ENCODE measurements at places on chromosomes 16 and 17.

DNA sequence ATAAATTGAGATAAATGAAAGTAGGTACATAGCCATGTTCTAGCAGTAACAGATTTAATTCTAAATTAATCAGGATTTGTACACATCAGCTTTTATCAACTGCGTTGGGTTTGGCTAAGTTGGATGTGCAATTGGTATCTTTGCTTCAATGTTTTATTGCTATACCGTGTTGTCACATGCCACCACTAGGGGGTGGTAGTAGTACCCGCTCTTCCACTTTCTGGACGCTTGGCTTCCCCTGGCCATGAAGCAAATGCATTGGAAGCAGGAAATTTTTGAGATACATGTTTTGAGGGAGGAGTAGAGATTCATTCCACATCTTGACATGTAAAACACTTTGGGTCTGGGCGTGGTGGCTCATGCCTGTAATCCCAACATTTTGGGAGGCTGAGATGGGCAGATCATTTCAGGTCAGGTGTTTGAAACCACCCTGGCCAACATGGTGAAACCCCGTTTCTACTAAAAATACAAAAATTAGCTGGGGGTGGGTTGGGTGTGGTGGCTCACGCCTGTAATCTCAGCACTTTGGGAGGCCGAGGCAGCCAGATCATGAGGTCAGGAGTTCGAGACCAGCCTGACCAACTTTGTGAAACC lies 58.6 kb downstream of the EMP2 start:
- DNase-seq = no peak

DNA sequence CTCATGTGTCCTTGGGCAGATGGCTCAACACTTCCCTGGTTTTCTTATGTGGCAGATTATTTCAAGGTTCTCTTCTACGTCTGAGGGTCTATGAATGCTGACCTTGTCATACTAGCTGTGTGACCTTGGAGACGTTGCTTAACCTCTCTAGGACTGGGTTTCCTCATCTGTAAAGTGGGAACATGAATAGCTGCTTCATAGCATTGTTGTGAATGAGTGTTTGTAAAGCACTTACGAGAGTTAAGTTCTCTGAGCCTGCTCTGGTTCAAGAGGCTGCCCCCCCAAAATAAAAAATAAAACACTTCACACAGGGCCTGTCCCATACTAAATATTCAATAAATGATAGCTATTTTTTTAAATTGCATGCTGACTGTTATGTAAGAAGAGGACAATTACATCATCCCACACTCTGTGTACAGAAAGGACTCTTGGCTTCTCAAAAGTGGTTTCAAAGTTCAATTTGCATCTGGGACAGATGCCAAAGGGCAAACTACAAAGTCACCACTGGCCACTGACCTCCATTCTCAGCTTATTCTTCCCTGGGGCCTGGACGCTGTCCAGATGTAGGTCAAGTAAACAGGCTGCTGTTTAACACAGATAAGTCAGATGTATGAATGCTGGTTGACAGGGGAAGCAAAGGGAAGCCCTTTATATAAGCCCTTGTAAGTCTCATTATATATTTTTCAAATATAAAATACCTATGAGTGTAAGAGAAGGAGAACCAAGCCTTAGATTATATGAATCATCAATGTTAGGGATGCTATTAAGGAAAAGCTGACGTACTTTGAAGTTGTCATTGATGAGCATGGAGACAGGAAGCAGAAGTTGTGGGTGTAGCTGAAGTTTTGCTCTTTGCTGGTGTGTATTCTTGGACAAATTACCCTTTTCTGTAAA lies 15.4 kb upstream of the NDEL1 start:
- DNase-seq = no peak

- DNase-seq = no peak
Observed at GRCh38 chr17:11023639-11024479, 186.0 kb upstream of the PIRT start.

GRCh38 chr17:33053676-33054075 lies 62.0 kb downstream of the SPACA3 start:
- no peak for DNase-seq

- DNase-seq = no peak
Observed at GRCh38 chr16:53456625-53457024, 22.4 kb downstream of the RBL2 start.

GRCh38 chr16:66706506-66706880 lies 9.9 kb upstream of the CMTM4 start:
- DNase-seq = no peak

- no peak for DNase-seq
Observed at GRCh38 chr17:8662076-8662831, 31.7 kb upstream of the MYH10 start.

- DNase-seq = no peak
Observed at GRCh38 chr17:31491376-31492131, 100.1 kb downstream of the RAB11FIP4 start.

DNA sequence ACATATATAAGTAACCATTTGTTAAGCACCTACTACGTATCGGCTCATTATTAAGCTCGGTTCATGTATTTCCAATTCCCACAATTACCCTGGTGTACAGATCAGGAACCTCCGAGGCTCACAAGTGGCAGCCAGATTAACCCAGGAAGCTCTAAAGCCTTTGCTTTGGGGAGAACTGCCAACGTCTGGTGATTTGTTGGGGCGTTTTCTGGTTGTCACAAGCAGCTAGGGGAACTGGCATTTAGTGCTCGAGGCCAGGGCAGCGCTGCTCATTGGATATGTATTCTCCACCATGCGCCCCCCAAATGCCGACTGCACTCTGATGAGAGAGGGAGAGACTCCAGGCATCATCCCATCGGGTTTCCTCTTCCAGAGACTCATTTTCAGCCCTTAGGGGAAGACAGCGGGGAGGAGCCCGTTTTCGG lies 541 bp downstream of the ZNF18 start:
- peak; percentile 35 for DNase-seq

DNA sequence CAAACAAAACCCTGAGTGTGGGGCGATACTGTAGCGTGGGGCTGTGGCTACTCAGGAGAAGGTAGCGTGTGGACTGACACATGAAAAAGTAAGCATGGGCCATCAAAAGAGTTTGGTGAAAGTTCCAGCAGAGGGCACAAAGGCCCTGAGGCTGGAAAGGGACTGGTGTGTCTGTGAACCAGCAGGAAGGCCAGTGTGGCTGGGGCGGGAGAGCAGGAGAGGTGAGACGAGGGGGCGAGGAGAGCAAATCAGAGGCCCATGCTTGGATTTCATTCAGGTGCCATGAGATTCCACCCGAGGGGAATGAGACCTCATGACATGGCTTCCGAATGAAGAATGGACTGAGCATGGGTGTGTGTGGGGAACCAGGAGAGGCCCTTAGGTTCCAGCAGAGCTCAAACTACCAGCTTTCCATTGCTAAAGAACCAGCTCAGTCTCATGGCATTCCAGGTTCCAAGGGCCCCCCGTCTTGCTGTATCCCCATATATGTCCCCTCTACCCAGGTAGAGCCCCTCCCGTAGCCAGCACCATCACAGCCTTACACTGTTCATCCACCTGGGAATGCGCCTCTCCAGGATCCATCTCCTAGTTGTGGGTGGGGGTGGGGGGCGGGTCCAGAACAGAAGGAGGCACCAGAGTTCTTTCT lies 31.1 kb downstream of the TRPV2 start:
- no peak for DNase-seq

DNA sequence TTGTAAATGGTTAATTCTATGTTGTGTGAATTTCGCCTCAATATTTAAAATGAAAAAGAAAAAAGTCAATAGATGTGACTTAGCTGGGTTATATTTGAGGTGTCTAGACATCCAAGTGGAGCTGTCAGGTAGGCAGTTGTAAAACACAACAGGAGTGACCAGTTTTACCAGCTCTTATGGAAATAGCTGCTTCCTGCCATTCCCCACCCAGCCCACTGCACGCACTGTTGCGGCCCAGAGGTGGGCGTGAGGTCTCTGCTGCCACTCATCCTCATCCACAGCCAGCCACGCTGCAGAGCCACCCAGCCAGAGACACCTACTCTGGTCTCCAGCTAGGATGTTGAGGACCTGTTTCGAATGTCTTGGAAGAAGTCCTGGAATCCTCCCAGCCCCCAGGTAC lies 3.4 kb upstream of the CARD14 start:
- no peak for DNase-seq

- DNase-seq = peak; percentile 47
Observed at GRCh38 chr16:25106567-25107465, 4.7 kb upstream of the LCMT1 start.

DNA sequence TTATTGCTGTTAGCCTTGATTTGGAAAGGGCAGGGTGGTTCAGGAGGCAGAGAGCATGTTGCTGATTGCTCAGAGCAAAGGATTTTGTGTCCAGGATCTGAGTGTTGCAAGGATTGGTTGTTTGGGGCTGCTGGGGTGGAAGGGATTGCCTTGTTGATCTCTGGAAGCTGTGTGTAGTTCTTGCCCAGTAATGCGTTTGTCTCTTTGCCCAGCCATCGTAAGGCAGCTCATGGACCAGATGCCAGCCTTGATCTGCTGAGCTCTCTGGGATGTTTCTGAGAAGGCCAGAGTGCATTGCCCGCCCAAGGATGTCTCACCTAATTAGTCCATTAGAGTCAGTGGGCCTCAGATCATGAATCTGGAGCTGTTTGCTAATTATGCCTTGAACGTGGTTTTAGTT lies 33.6 kb downstream of the NKD1 start:
- DNase-seq = no peak

GRCh38 chr16:46918905-46919792 lies 35.0 kb downstream of the GPT2 start:
- no peak for DNase-seq

DNA sequence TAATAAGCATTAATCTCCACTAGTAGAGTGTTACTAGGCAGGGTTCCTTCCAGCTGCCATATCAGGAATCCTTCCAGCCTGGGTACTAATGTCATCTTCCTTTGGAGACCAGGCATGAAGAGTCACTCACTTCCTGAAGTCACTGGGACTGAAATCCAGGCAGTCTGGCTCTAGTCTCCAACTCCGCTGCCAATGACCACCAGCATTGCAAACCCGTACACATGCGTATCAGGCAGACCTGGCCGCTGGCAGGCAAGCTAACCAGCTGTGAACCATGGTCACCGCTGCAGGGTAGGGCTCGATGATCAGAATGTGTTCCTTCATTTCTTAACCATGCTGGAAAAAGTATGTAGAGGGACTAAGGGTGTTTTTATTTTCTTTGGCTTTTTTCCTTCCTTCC lies 255.5 kb downstream of the CDH13 start:
- DNase-seq = no peak

DNA sequence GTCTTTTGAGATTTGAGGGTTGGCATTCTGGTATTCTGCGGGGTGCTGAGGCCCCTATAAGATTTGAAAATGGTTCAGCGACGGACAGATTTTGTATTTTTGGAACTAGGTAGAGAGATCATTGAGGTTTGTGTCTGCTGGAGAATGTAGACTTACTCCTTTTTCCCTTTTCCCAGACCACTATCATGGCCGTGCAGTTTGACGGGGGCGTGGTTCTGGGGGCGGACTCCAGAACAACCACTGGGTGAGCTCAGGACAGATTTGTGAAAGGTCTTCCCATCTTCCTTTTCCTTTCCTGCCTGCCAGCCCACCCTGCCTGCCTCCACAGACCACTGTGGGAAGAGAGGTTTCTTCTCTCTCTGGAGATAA lies 572 bp downstream of the PSMB6 start:
- no peak for DNase-seq

DNA sequence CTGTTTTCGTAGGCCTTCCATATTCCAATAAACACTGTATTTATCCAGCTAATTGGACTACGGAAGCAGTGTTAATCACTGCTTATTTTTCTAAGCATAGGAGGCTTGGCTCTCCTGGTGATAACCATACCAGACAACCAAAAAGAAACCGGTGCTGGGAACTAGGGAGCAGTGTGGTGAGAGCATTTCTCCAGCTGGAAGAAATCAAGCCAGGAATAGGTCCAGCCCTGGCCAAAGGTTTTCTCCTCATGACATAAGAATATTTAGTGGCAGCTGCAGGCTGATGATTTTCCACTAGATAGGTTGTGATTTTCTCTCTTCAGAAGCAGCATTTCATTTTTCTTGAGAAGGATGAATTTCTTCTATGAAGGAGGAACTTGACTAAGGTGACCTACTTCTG lies 141.5 kb downstream of the TRIM37 start:
- DNase-seq = no peak

DNA sequence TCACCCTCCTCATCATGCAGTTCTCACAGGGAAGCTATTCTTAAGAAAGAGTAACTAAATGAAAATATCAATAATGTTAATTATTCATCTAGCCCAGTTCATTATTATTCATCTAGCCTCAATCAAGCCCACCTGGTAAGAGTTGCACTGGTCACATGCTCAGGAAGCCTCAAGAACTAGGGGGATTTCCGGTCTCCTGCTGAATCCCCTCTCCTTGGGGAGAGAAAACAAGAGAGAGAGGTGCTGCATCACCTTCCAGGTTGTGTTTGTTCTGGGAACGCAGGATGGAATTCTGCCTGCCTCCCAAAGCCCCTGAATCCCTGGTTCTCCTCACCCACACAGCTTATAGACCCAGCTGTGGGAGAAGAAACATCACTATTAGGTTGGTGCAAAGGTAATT lies 164.0 kb downstream of the PMP22 start:
- DNase-seq = no peak

- DNase-seq = no peak
Observed at GRCh38 chr16:84741340-84741830, 41.6 kb downstream of the USP10 start.

GRCh38 chr16:85634747-85635544 lies 21.8 kb downstream of the GSE1 start:
- no peak for DNase-seq

GRCh38 chr17:69452664-69453260 lies 38.3 kb downstream of the MAP2K6 start:
- DNase-seq = no peak

DNA sequence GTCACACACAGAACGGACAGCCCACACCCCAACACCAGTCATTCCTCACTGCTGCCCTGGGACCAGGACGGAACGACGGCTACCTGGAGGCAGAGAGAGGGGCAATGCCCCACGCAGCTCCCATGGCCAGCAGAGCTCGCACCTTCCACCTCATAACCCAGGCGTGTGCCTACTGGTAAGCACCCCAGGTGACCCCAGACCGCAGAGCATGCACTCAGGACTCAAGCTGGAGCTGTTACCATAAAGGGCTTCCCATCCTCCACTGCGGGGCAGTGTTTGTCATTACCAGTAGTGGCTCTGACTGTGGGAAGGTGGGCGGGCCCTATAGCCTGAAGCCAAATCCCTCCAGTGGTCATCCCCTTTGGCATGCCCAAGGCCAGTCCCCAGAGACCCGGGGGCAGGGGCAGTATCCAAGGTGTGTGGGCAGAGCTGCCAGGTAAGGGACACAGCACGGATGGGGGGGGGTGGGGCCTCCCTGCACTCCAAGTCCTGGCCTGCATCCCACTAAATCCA lies 4.7 kb upstream of the BCAR1 start:
- DNase-seq = no peak

- no peak for DNase-seq
Observed at GRCh38 chr16:79419148-79419547, 181.4 kb downstream of the MAF start.
